ENCODE measurements at places on chromosomes 4 and X. TPM values are rescaled to one million over a fixed set of nuclear protein-coding genes. Genes with fewer than 3 reads are reported as not detected.

The IDUA gene
- 8.5 TPM for total RNA-seq

DNA sequence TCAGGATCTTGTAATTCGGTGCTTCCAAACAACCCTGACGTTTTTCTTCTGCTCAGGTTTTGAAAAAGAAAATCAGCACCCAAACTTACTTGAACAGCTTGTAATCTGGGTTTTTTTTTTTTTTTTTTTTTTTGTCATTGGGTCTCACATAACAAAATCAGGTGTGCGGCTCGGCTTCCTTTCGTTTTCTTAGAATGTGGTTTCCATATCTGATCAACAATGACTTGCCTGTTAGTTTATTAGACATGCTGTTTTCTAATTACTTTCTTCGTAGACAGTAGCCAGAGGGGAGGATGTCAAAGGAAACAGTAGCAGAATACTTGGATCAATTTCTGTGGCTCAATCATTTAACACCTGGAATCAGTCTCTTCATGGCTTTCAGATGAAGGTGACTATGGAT, 890 bp upstream of the FREM3 start:
- no peaks in the 10 kb centered on the region for H3K36me3 ChIP-seq
- H3K27ac ChIP-seq, result no peak overlapping the region
- no peak for DNase-seq

DNA sequence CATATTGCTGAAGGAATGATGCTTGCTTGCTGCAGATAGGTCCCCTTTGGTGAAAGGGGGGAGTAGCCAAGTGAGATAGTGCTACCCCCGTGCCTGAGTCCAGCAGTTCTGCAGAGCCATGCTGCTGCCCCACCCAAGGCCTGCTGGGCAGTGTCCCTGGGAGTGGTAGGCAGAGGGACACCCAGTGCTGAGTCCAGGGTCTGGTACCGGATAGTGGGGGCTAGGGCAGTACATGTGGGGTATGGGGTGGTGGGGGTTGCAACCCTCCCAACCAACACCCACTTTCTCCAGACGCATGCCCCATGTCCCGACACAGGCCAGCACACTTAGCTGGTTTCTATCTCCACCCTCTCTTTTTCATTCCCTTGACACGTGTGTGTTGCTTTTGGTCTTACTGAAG, 62.0 kb upstream of the TLR2 start:
- peaks cover 19% of the 10 kb centered on the region for H3K4me1 ChIP-seq
- H3K27me3 ChIP-seq, result no peaks in the 10 kb centered on the region
- no peak for DNase-seq
- H3K36me3 ChIP-seq, result peaks cover 49% of the 10 kb centered on the region
- no peak overlapping the region for H3K4me3 ChIP-seq

DNA sequence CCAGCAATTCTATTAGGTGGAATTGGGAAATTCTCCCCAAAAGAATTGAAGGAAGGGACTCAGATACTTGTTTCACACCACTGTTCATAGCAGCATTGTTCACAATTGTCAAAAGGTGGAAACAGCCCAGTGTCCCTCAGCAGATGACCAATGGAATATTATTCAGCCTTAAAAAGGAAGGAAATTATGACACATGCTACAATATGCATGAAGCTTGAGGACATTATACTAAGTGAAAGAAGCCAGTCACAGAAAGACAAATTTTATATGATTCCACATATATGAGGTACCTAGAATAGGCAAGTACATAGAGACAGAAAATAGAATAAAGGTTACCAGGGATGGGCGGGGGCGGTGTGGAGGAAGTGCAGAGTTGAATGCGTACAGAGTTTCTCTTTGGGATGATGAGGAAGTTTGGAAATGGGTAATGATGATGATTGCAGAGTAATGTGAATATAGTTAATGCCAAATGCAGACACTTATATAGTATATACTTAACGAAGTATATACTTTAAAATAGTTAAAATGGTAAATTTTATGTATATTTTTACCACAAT, 29.6 kb downstream of the DOCK11 start:
- no peaks in the 10 kb centered on the region for H3K36me3 ChIP-seq
- peaks cover 26% of the 10 kb centered on the region for H3K4me1 ChIP-seq
- H3K27ac ChIP-seq, result no peak overlapping the region
- no peak for DNase-seq
- H3K4me3 ChIP-seq, result no peak overlapping the region

DNA sequence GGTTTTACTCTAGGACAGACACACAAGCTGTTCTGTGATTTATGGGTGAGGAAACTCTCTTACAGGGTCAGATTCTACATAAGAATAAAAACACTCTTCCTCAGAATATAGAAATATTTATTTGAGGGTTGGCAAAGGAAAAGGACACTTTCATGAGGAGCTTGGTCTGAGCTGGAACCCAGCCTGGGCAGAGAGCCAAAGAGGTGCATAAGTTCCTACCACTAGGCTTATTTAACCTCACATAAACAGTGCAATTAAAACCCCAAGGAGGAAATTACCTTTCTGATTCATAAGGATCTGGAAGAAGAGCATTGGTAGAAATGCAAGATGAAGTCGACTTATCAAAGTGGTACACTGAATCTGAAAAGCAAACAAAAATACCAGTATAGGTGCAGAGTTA, 32.9 kb downstream of the SETD7 start:
- H3K27me3 ChIP-seq, result no peaks in the 10 kb centered on the region
- DNase-seq, result no peak
- H3K27ac ChIP-seq, result no peak overlapping the region
- no peak overlapping the region for H3K4me3 ChIP-seq

DNA sequence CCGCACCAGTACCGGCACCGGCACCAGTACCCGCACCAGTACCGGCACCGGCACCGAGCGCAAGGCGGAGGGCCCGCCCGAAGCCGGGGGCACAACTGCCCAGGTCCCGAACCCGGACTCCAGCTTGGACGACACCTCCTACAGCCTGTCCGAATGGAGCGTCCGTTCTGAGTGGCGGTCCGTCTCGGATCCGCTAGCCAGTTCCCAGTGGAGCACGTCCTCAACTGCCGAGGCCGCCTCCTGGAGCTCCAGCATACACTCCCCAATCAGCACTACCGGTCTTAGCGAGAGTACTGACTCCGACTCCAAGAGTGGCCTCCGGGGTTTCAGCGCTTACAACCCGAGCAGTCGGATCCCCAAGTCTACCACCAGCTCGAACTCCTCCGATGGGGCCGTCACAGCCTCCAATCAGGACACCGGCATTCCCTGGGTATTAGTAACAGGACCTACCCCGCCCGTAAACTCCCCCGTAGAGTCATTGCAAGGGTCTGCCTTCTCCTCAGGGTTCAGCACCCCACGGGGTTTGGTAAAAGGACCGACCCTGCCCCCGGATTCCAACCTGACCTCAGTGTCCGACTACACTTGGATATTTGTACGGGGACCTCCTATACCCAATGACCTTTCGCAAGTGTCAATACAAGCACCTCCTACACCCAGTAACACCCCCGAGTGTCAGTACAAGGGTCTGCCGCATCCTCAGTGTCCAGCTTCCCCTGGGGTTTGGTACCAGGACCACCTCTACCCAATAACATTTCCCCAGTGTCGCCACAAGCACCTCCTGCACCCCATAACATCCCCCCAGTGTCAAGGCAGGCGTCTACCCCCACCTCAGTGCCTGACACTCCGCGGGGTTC, 721 bp upstream of the MAOA start:
- peaks cover 15% of the 10 kb centered on the region for H3K27me3 ChIP-seq
- H3K4me1 ChIP-seq, result peaks cover 7% of the 10 kb centered on the region
- H3K36me3 ChIP-seq, result no peaks in the 10 kb centered on the region

- H3K27ac ChIP-seq, result no peak overlapping the region
- DNase-seq, result no peak
- no peaks in the 10 kb centered on the region for H3K27me3 ChIP-seq
Observed at GRCh38 chrX:135484641-135485289, 35.7 kb upstream of the INTS6L start.

- DNase-seq, result no peak
- H3K36me3 ChIP-seq, result no peaks in the 10 kb centered on the region
- H3K4me3 ChIP-seq, result no peak overlapping the region
- H3K27me3 ChIP-seq, result peaks cover 5% of the 10 kb centered on the region
- peak overlapping the region; percentile 78 for H3K27ac ChIP-seq
Observed at GRCh38 chr4:6272863-6273660, 3.4 kb downstream of the WFS1 start.

- H3K4me1 ChIP-seq, result peaks cover 38% of the 10 kb centered on the region
- no peak for DNase-seq
- H3K4me3 ChIP-seq, result no peak overlapping the region
- peaks cover 23% of the 10 kb centered on the region for H3K36me3 ChIP-seq
Observed at GRCh38 chr4:33837043-33837838, 2407.1 kb downstream of the ARAP2 start.

DNA sequence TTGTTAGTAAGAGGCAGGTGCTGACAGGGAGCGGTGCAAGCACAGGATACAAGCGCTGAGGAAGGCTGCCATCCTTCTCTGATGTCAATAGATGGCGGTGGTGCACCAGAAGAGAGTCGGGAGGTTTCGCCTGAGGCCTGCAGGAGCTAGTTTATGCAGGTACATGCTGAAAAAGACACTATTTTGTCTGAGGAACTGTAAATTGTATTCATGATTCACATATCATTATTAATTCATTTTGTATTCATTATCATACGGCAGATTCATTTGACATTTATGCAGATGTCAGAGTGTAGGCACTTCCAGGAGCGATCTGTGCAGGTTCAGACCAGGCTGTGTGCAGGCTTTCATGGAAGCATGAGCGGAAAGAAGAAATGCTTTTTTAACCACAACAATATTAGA, 824.0 kb downstream of the STIM2 start:
- H3K4me1 ChIP-seq, result peaks cover 5% of the 10 kb centered on the region
- H3K27ac ChIP-seq, result peak overlapping the region; percentile 48
- no peaks in the 10 kb centered on the region for H3K27me3 ChIP-seq
- no peak overlapping the region for H3K4me3 ChIP-seq
- DNase-seq, result peak; percentile 69
- no peaks in the 10 kb centered on the region for H3K36me3 ChIP-seq

- DNase-seq, result no peak
- H3K4me3 ChIP-seq, result no peak overlapping the region
- H3K27me3 ChIP-seq, result no peaks in the 10 kb centered on the region
- H3K36me3 ChIP-seq, result no peaks in the 10 kb centered on the region
- H3K27ac ChIP-seq, result no peak overlapping the region
- peaks cover 6% of the 10 kb centered on the region for H3K4me1 ChIP-seq
Observed at GRCh38 chr4:101853028-101853427, 62.5 kb downstream of the BANK1 start.

DNA sequence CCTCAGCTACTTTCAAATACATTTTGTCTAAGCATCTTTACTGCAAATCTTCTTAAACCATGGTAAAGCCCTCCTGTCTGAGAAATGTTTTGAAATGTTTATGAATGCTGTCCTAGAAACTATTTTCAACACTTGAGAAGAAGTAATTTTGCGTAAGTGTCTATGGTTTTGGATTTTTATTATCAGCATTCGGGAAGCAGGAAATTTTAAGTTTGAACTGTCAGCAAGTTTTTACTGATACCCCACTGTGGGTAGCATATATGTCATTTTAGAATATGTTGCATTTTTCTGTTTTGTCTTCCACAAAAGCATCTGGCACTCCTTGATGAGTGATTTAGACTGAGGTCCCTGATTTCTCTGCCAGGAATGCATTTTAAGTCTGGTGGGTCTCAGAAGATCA, 302.4 kb upstream of the GIMD1 start:
- no peak for DNase-seq
- no peaks in the 10 kb centered on the region for H3K27me3 ChIP-seq
- H3K4me3 ChIP-seq, result no peak overlapping the region
- H3K36me3 ChIP-seq, result peaks cover 5% of the 10 kb centered on the region
- H3K27ac ChIP-seq, result no peak overlapping the region
